Stimulated activated CD4-positive, alpha-beta T cell treated with anti-CD3 and anti-CD28 coated beads, TNF-alpha, amount 100 ng/mL, for 4 hours (primary cell): ENCODE measurements at places on chromosomes 7 and 10.

- DNase-seq = no peak
Observed at GRCh38 chr10:102175415-102175814, 23.2 kb downstream of the NOLC1 start.

DNA sequence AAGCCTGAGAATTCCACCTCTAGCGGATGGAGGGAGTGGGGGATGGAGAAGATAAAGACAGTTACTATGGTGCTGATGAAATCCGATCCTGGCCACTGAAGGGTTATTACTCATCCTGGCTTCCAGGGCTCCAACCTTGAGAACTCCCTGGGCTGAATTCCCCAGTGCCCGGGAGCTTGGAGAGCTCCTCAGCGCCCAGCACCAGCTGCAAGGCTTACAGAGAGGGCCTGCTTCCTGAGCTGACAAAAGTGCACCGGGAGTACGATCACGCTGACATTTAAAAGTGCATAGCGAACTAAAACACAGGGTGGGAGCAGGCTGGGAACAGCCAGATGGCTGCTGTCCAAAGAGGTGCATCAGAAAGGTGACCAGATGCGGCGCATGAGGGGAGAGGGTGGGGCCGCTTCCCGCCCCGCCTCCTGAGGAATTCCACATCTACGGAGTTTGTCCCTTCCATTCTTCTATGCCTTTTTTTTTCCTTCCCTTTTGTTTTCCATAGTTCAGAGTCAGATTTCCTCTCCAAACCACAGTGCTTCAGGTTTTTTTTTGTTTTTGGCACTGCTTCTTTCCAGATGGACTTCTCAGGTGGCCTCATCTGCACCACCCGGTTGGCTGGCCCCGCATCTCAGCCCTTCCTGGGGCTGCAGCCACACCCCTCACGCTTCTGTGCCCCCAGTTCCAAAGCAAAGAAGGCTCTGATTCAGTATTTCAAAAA lies 62.4 kb upstream of the MKRN1 start:
- DNase-seq = no peak

DNA sequence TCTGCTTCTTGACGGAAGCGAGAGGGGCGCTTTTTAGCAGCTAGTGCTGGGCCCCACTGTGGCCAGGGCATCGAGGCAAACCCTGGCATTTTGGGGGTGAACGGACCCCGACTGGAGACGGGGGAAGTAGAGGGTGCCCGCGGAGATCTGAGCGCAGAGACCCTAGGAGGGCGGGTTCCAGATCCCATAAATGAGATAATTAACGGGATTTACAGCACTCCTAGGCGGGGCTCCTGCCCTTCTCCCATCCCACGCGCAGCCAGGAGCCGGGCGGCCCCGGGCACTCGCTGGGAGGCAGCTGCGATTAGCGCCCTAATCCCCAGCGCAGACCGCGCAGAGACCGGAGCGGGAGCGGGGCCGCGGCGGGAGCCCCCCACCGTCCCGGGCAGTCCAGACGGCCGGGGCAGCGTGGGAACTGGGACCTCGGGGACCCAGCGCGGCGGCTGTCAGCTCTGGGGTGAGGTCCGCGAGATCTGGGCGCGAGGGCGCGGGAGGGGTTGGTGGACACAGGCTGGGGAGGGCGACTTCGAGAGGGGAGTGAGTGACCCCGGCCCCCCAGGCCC lies 735 bp downstream of the JCAD start:
- no peak for DNase-seq

- no peak for DNase-seq
Observed at GRCh38 chr10:126011995-126012394, 115.6 kb downstream of the FANK1 start.

GRCh38 chr10:48661441-48661840 lies 23.2 kb upstream of the WDFY4 start:
- DNase-seq = no peak

- no peak for DNase-seq
Observed at GRCh38 chr10:15427843-15428414, 56.8 kb upstream of the FAM171A1 start.
